NCI-H1436 (cell line): ENCODE measurements at places on chromosomes 16 and 17.

- DNase-seq = no peak
Observed at GRCh38 chr16:69315486-69316311, 4.5 kb downstream of the VPS4A start.

GRCh38 chr17:3529817-3530741 is 27.5 kb downstream of the TRPV3 start:
- no peak for DNase-seq

GRCh38 chr17:7854851-7855659 is at the start of gene TMEM88:
TMEM88 (plus strand) TSS chr17:7855066; CDS start chr17:7855075, 9 bp downstream.
- no peak for DNase-seq

DNA sequence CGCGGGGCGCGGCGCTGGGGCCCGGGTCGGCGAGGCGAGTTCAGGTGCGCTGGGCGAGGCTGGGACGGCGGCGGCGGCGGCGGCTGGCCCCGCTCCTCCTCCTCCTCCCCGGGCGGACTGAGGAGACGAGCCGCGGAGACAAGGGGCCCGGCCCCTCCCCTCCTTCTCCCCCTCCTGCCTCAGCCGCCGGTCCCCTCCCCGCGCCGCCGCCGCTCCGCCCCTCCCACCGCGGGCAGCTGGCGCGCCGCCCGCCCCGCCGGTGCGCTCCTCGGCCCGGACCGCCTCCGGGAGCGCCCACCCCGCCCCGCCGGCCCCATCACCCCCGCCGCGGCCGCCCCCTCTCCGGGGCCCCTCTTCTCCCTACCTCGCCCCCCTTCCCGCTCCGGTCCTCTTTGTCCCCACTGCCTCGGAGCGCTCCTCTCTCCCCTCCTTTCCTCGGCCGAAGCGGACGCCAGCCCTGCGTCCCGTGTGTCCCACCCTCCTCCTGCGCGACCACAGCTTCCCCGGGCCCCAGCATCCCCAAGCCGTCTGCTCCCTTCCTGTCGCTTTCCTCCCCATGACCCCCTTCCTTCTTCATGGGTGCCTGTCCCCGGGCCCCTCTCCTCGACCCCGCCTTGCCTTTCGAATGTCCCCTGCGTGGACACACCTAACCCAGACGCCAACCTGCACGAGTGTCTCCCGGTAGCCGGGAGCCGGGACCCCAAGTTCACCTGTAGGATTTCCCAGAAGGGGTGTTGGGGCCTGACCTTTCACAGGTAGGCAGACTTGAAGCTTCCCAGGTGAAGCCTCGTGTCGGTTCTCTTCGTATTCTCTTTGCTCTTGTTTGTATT is at the start of gene TOX3:
TSS of gene TOX3 (minus strand) at position 140 of the 830 bp plus-strand sequence. CDS start 420 bp downstream, outside the sequence.
- DNase-seq = peak; percentile 67

GRCh38 chr16:81752876-81753227 is 26.2 kb upstream of the PLCG2 start:
- no peak for DNase-seq

DNA sequence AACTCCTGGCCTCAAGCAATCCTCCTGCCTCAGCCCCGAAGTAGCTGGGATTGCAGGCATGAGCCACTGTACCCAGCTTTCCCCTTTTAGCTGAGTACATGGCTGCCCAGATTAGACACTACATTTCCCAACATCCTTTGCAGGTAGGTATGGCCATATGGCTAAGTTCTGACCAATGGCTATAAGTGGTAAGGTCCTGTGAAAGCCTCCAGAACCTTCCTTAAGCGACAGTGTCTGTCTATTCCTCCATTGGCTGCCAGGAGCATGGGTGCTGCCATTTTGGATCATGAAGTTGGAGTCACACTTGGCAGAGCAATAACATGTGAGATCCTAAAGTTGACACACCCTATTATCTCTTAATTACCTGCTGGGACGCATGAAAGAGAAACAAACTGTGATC is 24.4 kb upstream of the CRHR1 start:
- no peak for DNase-seq

DNA sequence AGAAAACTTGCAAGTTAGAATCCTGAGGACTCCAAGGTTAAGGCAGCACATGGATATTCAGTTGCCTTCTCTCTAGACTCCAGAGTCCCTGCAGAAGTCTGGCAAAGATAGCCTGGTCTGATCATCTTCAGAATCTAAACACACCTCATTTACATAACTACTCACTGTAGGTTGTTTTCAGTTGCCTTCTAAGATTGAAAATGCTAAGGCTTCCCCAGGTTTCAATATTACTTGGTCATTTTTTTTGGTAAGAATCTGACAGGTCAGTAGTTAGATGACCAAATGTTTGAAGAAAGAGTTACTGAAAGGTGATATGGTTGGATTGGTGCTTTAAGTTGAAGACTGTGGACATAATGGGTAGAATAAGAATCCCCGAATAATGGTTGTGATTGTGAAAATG is 205.4 kb upstream of the KCNJ16 start:
- DNase-seq = no peak

DNA sequence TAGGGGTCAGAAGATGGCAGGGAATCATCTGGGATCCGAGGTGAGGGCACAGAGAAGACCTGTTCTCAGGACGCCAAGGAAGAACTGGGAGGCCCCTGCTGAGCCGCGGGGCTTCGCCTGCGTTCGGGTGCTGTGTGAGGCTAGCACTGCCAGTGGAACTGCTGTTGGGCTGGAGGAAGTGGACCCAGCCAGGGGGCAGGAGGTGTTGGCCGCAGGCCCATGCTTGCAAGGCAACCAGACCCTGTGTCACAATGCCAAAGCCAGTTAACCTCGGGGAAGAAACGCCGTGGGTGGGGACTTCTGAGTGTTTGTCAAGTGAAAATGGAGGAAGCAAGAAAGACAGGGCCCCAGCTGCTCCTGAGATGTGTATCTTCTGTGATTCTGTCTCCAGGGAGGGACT is 185.5 kb downstream of the LGALS9B start:
- no peak for DNase-seq
